NCI-H2081 (cell line): ENCODE measurements at places on chromosomes 2 and 18.

GRCh38 chr2:140949932-140950331, 1180.9 kb downstream of the LRP1B start:
- no peak for DNase-seq

DNA sequence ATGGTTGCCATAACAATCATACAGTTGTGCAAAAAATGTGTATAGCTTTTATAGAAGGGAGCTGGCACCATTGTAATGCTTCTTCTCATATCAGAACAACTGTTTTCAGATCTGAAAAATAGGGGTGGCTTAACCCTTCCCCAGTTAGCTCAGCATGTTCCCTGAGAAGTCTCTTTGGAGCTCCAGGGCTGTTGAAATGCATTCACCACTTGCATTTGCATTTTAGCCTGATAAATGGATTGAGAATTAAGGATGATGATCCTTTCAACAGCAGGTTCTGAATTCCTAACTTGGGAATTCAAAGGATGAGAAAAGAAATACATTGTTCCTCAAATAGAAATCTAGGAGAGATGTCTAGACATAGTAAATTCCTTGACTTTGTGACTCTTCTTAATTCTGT, 181.7 kb upstream of the ALPP start:
- no peak for DNase-seq

DNA sequence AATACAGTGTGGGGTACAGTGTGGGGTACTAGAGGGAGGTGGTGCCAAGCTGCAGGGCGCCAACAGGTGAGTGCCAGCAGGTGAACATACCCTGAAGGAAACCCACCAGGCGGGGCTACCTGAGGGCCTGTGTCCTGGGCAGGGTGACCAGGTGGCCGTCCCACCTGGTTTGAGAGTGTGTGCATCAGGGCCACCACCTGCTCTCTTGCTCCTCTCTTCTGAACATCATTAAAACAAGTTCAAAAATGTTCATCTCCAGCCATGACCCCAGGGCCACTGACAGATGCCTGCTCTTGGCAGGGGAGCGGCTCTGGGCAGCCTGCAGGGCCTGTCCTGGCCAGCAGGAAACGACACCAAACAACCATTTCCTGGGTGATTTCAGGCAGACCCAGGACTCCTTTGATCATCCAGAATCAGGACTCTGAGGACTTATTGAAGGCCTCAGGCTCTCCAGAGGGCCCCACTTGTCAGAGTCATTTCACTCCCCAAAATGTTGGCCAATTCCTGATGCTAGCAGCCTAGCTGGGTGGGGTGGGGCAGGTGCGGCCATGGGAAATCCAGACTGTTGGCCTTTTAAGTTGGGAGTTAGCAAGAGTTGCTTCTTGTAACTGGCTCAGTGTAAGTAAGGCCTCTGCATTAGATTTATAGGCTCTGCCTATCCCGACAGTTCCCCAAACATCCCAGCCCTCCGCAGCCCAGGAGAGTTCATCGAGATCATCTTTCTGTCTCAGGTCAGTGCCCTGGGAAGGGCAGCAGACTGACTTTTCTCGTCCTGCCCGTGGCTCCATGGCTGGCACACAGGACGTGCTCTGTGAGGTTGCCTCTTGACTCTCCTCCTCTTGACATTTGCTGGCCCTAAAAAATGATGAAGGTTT, 111.5 kb upstream of the ZNF236 start:
- no peak for DNase-seq

DNA sequence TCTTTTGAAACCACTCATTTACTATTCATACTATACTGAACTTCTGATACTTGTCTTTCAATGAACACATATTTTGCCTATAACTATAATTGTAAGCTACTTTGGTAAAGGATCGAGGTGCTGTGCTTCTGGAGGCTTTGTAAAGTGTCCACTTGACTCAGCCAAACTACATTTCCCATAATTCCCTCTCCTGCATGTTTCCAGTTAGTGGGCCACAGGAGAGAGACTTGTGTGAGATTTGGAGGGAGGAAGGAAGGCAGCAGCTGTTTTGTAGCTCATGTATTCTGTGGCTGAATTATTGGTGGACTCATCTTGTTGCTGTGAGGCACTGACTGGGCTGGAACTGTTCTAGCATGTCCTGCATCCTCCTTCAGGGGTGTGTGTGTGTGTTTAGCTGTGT, 328.8 kb downstream of the ARL6IP6 start:
- no peak for DNase-seq
